ENCODE measurements at places on chromosomes 13 and 19.

GRCh38 chr19:4816202-4816949, 15.1 kb downstream of the TICAM1 start:
- no peak for DNase-seq

- DNase-seq: no peak
Measured at GRCh38 chr13:98557937-98558792, 18.7 kb downstream of the STK24 start.

GRCh38 chr13:93499991-93500390, 273.4 kb downstream of the GPC6 start:
- no peak for DNase-seq

GRCh38 chr19:30745476-30745985, 373.3 kb downstream of the ZNF536 start:
- DNase-seq: no peak

- no peak for DNase-seq
Measured at GRCh38 chr13:111302045-111302726, 18.3 kb upstream of the TEX29 start.

GRCh38 chr13:44715287-44716230, 139.4 kb upstream of the TSC22D1 start:
- DNase-seq: peak; percentile 15

DNA sequence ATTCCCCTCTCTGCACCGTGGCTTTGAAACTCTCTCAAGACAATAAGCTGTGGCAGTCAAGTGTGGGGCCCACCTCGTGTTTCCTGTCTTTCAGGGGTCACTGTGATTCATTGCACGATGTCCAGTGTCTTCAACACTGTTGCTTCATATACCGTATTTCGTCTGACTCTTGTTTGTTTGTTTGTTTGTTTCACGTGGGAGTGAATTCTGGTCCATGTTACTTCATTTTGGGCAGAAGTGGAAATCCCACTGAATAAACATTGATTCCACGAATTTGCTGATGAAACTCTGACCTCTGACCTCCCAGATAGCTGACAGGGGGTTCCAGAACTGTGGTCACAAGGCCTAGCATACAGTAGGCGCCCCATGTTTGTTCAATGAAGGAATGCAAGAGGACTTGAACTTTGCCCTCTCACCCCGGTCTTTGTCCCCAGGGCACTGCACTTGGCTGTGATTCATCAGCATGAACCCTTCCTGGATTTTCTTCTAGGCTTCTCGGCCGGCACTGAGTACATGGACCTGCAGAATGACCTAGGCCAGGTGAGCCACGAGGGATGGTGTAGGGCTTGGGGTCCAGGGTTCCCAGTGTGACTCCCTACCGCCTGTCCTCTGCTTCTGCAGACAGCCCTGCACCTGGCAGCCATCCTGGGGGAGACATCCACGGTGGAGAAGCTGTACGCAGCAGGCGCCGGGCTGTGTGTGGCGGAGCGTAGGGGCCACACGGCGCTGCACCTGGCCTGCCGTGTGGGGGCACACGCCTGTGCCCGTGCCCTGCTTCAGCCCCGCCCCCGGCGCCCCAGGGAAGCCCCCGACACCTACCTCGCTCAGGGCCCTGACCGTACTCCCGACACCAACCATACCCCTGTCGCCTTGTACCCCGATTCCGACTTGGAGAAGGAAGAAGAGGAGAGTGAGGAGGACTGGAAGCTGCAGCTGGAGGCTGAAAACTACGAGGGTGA, 5.1 kb downstream of the NFKBIB start:
- no peak for DNase-seq

GRCh38 chr19:5466072-5466471, 10.9 kb downstream of the ZNRF4 start:
- DNase-seq: no peak

DNA sequence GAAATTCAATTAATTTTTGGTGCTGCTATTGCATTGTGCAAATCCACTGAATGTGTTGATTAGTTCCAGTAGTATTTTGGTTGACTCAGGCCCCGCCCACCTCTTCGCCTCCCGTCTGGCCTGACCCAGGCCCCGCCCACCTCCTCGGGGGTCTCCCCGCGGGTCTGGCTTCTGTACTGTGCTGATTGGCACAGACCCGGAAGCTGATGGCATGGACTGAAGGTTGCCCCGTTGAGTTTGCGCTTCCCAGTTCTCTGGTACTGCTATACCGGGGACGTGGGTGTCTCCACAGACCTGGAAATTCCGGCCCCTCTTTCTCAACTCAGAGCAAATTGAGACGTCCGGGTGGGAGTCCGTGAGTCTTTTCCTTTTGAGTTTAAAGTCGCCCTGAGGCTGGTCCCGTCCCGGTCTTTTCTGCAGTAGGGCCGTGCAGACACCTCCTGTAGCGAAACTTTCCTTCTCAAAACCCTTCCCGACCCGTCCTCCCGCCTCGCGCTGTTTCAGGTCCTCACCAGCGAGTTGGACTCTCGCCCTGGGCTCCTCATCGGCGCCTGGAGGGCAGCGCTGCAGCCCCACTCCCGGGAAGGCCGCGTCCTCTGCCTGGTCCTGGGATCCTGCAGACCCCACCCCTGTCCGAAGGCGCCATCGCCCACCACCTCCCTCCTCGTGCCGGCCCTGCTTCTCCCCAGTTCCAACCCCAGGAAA, 14.8 kb downstream of the ZNF701 start:
- no peak for DNase-seq
